ENCODE measurements at places on chromosomes 5 and 9.

DNA sequence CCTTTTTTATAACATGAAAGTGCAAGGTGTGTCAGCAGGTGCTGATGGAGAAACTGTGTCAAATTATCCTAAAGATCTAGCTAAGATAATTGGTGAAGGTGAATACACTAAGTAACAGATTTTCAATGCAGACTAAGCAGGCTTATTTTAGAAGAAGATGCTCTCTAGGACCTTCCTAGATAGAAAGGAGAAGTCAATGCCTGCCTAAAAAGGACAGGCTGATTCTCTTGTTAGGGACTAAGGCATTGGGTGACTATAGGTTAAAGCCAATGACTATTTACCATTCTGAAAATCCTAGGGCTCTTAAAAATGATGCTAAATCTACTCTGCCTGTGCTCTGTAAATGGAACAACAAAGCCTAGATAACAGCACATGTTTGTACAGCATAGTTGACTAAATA is 1682.4 kb downstream of the MAT2B start:
- no peak for DNase-seq

DNA sequence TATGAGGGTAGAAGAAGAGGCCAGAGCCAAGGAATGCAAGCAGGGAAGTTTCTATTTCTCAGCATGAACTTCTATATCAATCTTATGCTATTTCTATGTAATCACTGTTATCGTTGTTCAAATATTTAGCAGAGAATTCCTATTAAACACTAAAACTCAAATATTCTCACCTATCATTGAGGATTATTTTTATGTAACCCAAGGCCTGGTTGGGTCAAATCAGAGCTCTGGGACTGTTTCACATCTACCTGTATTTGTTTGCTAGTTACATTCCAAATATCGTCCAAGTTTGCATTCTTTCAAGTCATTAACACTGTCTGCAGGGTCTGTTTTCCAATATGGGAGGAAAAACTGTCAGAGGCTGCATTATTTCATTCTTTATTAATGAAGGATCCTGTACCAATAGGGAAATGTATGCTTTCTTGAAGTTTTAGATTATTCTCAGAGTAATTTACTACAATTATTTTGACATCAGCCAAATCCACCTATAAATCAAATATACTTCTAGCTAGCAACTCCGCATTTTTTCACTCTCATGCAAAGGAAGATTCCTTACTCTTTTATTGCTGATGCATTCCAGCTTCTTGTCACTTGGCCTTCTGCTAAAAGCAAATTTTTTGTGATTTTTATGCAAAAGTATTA is 52.2 kb downstream of the LURAP1L start:
- no peak for DNase-seq

- DNase-seq = no peak
Observed at GRCh38 chr9:1759009-1759408, 256.1 kb upstream of the SMARCA2 start.

GRCh38 chr9:127450243-127450760 is 904 bp downstream of the RPL12 start:
- DNase-seq = peak; percentile 39

DNA sequence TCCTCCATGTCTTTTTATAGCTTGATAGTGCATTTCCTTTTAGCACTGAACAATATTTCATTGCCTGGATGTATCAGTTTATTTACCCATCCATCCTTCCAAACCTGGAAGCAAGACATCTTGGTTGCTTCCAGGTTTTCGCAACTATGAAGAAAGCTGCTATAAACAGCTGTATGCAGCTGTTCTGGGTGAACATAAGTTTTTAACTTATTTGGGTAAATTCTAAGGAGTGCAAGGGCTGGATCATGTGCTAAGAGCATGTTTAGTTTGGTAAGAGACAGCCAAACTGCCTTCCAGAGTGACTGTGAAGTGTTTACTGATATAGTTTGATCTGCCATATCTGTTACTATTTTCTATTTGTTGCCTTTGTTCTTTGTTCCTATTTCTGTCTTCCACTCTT is 58.5 kb downstream of the CSF2 start:
- no peak for DNase-seq

GRCh38 chr5:40021007-40021406 is 596.2 kb upstream of the DAB2 start:
- no peak for DNase-seq

- no peak for DNase-seq
Observed at GRCh38 chr5:73542020-73542419, 23.4 kb downstream of the ANKRA2 start.

DNA sequence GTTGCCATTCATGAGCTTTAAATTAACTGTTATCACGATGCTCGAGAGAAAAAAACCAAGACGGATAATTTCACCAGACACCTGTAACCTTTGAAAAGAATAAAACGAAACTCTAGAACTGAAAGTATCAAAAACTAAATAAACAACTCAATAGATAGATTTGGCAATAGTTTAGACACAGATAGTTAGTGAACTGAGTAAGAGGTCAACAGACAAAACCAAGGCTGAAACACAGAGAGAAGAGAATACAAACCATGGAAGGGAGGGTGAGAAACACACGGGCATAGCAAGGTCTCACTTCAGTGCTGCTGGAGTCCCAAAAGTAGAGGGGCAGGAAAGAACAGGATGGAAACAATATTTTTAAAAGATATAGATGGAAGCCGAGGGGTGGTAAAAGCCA is 3.3 kb upstream of the OR2V1 start:
- DNase-seq = no peak

DNA sequence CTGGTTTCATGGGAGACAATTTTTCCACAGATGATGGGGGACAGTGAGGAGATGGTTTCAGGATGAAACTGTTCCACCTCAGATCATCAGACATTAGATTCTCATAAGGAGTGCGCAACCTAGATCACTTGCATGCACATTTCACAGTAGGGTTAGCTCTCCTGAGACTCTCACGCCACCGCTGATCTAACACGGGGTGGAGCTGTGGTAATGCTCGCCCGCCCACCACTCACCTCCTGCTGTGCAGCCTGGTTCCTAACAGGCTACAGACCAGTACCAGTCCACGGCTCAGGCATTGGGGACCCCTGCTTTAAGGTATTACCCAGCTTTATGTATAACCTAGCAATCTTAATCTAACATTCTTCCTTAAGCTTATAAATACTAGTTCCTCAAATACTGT is 35.6 kb downstream of the TTC39B start:
- DNase-seq = no peak

GRCh38 chr5:39370555-39371366 is 6.5 kb upstream of the C9 start:
- no peak for DNase-seq

DNA sequence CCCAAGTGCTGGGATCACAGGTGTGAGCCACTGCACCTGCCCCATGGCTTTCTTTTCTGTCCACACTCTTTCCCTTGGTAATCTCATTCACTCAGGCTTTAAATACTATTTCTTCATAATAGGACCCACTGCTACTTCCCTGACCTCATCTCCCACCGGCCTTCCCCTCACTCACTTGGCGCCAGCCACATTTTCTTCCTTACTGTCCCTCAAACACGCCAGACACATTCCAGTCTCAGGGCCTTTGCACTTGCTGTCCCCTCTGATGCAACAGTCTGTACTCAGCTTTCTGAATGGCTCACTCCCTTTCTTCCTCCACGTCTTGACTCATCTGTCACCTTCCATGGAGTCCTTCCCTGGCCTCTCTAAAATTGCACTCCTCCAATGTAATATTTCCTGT is 111.1 kb upstream of the MVB12B start:
- no peak for DNase-seq

DNA sequence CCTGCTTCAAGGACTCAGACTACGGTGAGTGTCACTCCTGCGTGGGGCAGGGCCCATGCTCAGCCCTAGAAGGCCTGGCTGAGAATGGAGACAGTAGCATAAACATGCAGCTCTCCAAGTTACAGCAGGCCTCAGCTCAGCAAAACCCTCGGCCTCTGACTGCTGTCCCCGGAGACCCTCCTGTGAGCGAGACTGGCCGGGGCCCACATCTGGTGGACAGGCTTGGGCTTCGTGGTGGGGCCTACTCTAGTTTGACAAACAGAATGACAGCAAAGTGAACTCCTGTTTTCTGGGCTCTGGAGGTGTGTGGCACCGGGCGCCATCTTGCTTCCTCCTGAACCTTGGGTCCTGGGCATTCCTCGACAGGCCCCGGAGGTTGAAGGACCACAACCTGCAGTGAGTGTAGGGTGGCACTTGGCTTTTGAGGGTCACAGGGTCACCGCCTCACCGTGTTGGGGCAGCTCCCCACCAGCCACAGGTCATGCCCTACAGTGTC is 97.5 kb downstream of the PHF2 start:
- DNase-seq = no peak

DNA sequence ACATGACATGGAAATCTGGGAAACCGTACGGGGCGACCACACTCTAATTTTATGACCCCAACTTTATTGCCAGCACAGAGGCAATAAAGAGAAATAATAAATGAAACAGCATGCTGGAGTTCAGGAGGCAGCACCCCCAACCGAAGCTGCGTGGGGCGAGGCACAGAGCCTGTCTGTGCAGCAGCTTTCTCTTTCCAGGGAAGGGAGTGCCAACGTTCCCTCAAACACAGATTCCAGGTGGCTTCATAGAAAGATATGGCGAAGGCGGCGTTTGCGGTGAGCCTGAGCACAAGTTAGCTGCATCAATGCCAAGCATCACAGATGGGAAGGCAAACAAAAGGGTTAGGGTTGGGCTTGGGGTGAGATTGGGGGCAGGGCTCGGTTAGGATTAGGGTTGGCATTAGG is 114.8 kb downstream of the HSD17B3 start:
- DNase-seq = no peak

DNA sequence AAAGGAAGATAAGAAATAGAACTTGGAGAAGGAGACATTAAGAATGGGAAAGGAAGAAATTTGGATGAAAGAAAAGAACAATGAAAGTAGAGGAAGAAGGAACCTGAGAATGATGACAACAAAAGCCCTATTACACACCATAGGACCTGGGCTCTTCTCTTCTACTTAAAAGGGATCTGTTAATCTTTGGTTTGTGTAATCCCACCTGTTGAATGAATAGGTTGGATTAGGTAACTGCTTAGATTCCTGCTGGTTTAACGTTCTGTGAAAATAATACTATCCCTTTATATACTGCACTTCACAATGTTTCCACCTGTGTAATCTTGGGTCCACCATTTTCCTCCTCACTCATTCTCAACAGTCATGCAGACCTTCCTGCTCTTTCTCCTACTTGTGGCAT is 157.8 kb upstream of the ATP10B start:
- no peak for DNase-seq

DNA sequence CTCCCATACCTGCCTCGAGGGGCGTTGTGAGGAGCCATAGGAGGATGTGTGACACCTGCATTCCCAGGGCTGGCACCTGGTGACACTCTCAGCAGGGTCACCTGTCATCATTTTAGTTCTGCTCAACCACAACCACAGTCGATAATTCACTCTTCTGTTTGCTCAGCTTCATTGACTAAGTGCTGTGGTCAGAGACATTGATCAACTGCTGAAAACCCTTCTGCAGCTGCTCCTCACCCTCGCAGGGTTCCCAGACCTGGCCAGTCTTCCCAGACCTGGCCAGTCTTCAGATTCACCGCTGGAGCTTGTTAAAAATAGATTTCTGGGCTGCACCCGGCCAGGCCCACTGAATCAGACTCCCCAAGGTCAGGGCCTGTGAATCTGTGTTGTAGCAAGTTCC is 92.8 kb downstream of the MVB12B start:
- DNase-seq = no peak

- peak; percentile 57 for DNase-seq
Observed at GRCh38 chr9:93096131-93096802, at the start of gene CARD19. TSS of gene CARD19 (plus strand) at chr9:93096217. CDS start at chr9:93096346, 129 bp downstream.

- DNase-seq = no peak
Observed at GRCh38 chr5:155368490-155368889, 354.9 kb downstream of the KIF4B start.

DNA sequence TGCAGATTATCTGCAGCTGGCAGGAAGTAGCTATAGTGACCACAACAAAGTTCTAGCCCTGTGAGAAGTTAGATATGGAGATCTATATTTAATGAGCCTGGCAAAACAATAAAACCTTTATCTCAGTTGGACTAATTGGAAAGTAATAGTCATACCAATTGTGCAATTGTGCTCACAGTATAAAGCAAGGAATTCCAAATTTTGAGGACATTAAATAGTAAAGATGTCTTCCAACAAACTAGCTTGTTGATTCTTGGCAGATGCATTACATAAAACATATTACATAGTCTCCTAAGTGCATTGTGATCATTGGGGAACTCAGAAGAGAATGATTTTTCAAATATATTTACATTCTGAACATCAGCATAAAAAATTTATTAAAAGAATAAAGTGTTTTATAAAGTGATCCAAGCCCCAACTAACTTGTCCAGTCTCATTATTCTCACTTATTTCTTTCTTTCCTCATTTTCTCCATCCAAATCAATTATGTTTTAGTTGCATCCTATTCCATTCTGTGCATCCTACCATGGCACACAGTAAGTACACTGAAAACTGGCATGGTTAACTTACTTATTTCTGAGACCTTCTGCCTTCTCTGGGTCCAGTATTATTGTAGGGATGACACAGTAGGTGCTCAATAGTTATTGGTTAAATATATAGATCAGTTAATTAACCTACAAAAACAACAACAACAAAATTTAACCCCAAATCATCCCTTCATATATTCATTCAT is 977.2 kb upstream of the NUDT12 start:
- DNase-seq = no peak

- no peak for DNase-seq
Observed at GRCh38 chr9:129936222-129936621, 101.0 kb downstream of the USP20 start.

DNA sequence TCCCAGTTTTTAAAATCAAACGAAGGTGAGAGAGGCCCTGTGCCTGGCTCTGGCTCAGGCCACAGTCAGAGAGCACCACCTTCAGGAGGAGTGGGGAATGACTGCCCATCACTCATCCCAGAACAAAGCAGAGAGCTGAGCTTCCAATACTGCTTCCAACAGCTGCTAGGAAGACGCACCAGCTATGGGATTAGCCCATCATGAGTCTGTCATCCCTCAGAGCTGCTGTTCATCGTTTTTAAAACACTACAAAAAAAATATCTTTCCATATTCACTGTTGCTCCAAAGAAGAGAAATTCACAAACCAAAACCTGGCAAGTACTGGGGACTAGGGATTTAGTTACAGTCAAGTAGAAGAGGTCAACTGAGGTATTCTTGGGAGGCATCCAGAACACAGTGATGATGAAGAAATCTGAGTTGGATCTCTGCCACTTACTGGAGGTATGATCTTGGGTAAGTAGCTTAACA is 102.4 kb downstream of the CDK5RAP2 start:
- peak; percentile 28 for DNase-seq

- no peak for DNase-seq
Observed at GRCh38 chr5:16918891-16919671, 17.0 kb downstream of the MYO10 start.

- no peak for DNase-seq
Observed at GRCh38 chr9:7387840-7388239, 411.7 kb downstream of the DMAC1 start.

- DNase-seq = no peak
Observed at GRCh38 chr5:154234551-154234950, 44.0 kb downstream of the GALNT10 start.

- no peak for DNase-seq
Observed at GRCh38 chr9:76379494-76379893, 14.7 kb downstream of the RFK start.

DNA sequence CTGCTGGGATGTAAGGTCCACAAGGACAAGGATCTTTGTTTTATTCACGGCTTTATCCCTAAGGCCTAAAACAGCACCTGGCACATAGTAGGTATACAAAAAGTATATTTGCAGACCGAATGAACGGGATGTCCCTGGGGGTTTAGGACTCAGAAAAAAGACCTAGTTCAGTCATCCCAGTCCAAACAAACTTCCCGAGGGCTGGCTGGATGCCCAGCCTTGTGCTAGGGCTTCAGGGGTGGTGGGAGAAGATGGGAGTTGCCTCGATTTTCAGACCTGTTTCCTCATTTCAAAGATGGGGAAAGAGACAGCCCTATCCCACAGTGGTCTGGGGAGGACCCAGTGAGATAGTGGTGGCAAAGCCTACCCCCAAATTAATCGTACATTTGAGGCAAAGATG is 3.0 kb upstream of the PROB1 start:
- no peak for DNase-seq

Data from activated CD4-positive, alpha-beta T cell treated with anti-CD3 and anti-CD28 coated beads, Interleukin-10, Interleukin-2, amounts not matched to agents 100 ng/mL and 50 ng/mL, durations not matched to agents 16 hours and 8 hours (primary cell).